ENCODE measurements at places on chromosomes 2 and 18.

- DNase-seq, result no peak
These were observed 25.8 kb downstream of the PHLPP1 start for GRCh38 chr18:62741118-62741566.

DNA sequence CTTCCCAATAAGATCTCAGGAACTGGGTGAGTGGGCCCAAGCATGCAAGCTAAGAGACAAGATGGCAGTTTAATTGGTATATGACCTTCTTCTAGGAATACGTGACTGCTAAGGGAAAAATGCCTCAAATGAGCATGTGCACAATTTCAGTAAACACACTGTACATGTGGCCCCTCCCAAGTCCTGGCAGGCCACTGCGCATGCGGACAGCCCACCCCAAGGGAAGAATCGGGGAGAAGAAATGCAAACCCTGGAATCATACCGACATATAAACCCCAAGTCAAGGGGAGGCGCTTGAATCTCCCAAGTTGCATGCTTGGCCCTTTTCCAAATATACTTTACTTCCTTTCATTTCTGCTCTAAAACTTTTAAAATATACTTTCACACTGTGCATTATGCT is 15.2 kb upstream of the CCDC93 start:
- no peak for DNase-seq

DNA sequence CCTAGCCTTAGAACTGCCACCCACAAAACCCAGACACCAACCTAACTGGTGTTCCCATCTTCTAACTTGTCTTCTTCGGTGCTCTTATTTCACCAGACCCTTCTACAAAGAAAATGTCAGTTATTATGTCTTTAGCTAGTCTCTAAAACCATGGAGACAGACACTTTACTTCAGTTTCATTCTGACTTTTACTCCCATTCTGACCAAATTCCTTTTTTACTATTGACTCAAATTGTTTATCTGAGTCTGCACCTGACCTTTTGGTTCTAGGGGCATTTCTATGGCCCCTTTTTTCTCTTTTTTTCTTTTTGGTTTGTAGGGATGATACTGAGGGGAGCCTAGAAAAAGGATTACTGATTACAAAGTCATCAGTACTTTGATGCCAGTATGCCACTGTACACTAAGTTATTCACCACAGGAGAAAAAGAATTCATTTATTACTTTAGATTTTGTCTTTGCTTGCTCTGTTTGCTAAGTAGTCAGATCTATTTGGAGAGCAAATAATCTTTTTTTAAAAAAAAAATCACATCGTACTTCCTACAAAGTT is 6.8 kb upstream of the SLC1A4 start:
- DNase-seq, result no peak

- no peak for DNase-seq
These were observed 199.3 kb downstream of the HDAC4 start for GRCh38 chr2:239201531-239201876.

DNA sequence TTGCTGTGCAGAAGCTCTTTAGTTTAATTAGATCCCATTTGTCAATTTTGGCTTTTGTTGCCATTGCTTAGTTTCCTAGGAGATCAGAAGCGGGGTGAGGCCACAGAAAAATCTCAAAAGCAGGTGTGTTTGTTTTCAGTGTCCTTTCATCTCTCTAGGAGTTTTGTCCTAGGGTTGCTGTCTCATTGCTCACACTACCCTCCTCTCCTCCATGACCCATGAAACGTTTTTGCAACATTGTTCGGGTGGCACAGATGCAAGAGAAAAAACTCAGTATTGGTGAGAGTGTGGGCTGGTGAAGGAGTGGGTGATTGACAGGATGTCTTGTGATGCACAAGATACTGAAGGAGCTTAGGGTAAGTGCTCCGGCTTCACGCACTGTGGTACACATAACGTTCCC is 103.6 kb downstream of the LYPD1 start:
- DNase-seq, result no peak

Measured in T-helper 22 cell (primary cell).